ENCODE measurements at places on chromosomes 5 and 9.
A peak's percentile ranks its signal among the peaks of the same experiment; 100 is the strongest.

DNA sequence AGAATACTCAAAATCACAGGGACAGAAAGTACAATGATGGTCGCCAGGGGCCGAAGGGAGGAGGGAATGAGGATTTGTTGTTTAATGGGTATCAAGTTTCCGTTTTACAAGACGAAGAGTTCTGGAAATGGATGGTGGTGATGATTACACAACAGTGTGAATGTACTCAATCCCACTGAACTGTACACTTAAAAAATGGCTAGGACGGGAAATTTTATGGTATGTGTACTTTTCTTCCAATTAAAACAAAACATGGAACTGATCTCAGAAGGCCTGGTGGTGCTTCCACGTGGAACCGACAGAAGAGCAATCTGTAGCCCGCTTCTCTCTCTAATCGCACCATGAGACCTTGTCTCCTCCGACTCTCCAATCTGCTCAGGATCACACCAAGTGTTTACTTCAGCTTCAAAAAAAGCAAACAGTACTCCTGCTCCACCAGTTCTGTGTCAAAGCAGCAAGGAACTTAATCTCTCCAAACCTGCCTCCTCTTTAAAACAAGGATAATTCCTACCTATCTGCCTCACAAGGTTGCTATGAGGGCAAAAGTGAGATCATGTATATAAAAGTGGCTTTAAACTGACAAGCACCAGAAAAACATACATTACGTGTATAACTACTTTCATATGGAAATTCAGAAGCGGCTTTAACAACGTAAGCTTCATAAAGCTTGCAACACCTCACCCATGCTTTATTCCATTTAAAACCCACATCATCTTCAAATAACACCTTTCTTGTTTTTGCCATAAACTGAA is 2.1 kb downstream of the ECPAS start:
- DNase-seq, result no peak

- DNase-seq, result no peak
These were observed 3.4 kb downstream of the TBCA start for GRCh38 chr5:77772729-77773128.

- no peak for DNase-seq
These were observed 26.1 kb downstream of the SPDL1 start for GRCh38 chr5:169609716-169610115.

DNA sequence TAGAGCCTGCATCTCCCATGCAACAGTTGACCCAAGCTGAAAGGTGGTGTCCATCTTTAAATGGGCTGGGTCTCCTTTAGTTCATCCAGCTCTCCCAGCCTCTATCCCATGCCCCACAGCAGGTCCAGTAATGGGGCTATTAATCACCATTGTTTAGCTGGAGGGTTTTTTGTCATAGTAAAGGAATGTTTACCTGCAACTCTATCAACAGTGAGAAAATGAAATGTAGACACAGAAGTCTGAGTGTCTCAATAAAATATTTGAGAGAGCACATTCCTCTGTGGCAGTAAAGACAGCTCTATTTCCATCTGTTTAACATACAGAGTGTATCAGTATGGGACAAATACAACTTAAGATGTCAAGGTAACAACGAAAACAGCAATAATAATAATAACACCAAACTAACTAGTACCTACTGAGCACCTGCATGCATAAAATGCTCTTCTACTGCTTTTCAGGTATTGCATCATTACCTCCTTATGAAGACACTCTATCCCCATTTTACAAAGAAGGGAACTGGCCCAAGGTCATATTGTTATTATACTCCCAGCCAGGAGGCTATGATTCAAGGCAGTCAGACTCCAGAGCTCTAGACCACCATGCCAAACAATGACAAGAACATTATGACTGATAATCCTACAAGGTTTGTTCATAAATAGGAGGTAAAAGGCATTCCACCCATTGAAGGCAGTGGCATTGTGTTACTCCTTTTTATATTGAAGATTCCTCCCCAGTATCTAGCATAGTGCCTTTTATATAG is 21.0 kb upstream of the C5orf58 start:
- no peak for DNase-seq

DNA sequence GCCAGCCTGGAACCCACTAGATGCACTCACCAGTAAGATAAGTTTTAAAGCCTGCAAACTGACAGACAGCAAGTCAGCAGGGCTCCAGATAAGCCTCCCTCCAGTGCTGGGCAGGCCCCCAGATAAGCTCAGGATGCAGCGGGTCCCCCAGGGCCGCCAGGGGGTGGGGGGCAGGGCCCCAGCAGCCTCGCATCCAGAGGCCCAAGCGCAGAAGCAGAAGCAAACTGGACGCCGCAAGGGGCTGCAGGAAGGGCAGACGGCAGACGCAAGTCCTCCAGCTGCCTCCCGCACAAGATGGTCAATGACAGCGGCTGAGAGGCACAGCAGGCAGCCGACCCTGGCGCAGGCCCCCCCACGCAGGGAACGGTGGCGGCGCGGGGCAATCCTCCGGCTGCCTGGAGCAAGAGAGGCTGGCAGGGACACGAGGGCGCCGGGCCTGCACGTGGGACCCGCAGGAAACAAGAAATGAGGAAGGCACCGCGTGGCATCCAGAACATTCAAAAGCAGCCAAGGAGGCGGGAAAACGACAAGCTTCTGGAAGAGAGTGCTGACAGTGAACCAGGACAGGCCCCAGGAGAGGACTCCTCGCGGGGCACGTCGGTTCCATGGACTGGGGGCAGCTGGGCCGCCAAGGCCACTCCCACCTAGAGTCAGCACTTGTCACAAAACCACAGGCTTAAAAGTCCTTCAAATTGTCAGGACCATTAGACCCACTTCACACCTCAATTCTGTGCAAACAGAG is 49.8 kb downstream of the ROR2 start:
- no peak for DNase-seq

- DNase-seq, result no peak
These were observed 8.5 kb downstream of the KLF4 start for GRCh38 chr9:107481035-107481434.

- DNase-seq, result no peak
These were observed 297.8 kb downstream of the GADD45G start for GRCh38 chr9:89902450-89903140.

DNA sequence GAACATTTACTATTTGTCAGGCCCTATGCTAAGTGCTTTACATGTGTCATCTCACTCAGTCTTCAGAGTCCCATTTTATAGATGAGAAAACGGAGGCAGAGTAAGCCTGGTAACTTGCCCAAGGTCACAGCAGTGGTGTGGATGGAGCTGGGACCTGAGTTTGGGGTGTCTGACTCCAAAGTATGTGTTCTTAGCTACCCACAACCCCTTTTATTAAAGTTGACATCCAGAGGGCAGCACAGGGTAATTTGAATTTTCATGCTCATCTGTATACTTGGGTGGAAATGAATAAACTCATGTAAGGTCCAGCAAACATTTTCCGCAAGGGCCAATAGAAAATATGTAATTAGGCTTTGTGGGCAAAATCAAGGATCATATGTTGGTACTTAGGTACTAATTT is 93.4 kb upstream of the SLC25A48 start:
- no peak for DNase-seq

DNA sequence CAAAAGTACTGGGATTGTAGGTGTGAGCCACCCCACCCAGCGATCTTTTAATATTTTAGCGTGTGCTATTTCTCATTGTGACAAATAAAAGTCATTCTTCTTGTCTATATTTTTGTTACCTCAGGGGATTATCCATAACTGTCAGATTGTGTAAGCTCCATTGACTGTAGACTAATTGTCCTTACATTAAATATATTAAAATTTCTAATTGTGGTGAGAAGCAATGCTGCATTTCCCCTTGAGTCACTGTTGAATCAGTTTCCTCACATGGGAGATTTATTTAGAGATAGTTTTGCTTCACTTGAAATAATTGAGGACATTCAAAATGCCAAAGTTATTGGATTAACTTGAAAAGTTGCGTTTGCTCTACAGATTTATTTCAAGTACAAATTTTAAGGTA is 782.4 kb upstream of the WWC1 start:
- no peak for DNase-seq

GRCh38 chr5:115360046-115360685 is 63.7 kb upstream of the CCDC112 start:
- no peak for DNase-seq

GRCh38 chr5:96015709-96016108 is 54.1 kb upstream of the ELL2 start:
- DNase-seq, result no peak

GRCh38 chr5:74767579-74767913 is 497 bp downstream of the NSA2 start:
- peak; percentile 22 for DNase-seq

- DNase-seq, result no peak
These were observed 382.4 kb downstream of the CDK5RAP2 start for GRCh38 chr9:120197605-120198004.

GRCh38 chr5:108672639-108673038 is 75.1 kb upstream of the FER start:
- DNase-seq, result no peak

GRCh38 chr5:9376363-9377117 is 169.3 kb downstream of the SEMA5A start:
- no peak for DNase-seq

GRCh38 chr9:22043928-22044327 is 34.8 kb upstream of the CDKN2B start:
- DNase-seq, result no peak

- no peak for DNase-seq
These were observed 70.3 kb downstream of the SH3RF2 start for GRCh38 chr5:146006470-146007190.

- no peak for DNase-seq
These were observed 9.9 kb upstream of the TSLP start for GRCh38 chr5:111061618-111062017.

- DNase-seq, result no peak
These were observed 89.7 kb downstream of the PDE6A start for GRCh38 chr5:149854866-149855265.

- no peak for DNase-seq
These were observed 41.5 kb downstream of the MEGF10 start for GRCh38 chr5:127331890-127332649.

DNA sequence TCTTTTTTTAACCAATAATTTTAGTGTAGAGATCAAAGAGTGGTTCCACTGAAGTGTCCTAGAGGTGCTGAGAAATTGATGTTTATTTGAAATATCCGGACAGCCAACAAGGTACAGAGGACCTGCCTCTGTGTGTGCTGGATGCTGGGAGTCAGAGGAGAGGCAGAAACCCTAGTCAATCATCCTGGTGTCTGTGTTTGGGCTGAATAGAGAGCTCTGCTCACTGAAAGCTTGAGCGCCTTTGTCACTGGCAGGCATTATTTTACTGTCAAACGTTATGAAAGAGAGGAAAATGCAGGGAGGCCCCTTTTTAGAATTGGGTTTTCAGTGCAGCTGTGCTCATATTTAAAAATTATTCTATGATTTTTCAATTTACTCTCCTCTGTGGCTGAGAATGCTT is 480.3 kb upstream of the TYRP1 start:
- DNase-seq, result no peak

- no peak for DNase-seq
These were observed 18.3 kb upstream of the STOM start for GRCh38 chr9:121388140-121388905.

GRCh38 chr9:118418887-118419565 is 714.8 kb downstream of the TLR4 start:
- DNase-seq, result no peak

DNA sequence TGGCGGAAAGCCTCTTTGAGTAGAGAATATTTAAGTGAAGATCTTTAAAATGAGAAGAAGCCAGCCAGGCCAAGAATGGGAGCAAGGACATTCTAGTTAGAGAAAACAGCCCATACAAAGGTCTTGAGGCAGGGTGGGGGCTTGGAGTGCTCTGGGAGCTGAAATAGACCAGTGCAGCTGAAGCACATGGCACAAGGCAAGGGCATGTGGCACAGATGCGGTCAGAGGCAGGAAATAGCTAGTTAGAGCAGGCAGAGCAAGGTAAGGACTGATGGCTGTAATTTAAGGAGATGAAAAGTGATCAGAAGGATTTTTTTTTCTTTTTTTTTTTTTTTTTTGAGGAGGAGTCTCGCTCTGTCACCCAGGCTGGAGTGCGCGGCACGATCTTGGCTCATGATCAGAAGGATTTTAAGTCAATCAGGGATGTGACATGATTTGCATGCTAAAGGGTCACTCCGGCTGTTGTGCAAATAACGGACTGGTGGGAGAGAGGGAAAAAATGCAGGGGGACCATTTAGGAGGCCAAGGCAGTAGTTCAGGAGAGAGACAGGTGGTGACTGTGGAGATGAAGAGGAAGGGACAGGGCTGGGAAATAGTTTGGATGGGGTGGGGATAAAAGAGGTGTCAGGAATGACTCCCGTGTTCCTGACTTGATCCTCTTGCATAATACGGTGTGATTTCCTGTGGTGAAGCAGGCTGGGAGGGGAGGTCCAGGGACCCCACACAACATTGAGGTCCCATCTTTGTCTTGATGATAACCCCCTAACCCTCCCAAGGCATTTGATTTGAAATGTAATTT is 207.6 kb downstream of the HSPA4 start:
- no peak for DNase-seq

DNA sequence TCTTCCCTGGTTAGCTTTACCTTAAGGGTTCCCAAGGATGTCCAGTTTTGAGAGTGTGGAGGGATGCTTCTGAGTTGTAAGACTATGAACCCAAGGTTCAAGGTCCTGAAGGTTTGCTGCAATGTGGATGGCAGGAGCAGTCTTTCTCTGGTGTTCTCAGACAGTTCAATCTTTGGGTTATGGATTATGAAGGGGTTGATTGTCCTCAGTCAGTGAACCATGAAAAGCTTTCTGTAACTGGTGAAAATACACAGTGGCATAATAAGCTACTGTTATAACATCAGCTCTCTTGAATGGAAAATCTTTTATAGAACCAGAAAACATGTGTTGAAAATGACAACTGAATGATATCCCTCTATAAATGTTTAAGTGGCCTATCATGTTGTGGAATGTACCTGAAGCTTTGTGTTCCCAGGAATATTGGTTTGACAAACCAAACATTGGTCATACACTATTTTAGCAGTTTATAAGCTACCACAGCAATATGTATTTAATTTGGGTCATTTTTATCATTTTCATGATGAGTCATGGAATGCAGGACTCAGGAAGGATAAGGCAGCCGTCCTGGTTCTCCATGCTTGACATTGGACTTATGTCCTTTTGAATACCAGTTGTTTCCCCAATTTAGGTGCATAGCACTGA is 1041.8 kb upstream of the ARRDC3 start:
- no peak for DNase-seq
